ENCODE measurements at places on chromosomes 6 and 20.

DNA sequence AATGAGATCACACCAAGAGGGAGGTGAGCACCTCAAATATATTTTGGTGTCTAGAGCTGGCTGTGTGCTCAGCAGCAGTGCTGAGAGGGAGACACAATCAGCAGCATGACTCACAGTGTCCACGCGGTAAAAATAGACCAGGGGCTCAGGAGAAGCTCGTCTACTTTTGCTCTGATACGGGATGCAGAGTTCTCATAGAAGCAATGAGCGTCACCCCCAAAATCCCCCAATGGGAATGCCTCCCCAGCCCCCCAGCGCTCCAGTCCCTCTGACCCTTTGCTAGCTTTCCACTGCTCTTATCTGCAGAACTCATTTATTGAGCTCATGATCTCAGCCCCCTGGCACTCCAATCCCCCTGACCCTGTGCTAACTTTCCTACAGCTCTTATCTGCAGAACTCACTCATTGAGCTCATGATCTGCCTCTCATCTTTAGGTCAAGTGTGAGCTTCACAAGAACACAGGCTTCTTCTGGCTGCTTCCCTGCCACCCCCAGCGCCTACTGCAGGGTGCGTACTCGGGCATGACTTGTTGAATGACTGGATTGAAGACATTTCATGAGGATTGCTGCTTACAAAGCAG is 34.0 kb downstream of the SYNDIG1 start:
- peak; percentile 77 for DNase-seq

- peak; percentile 32 for DNase-seq
These were observed 31.7 kb upstream of the SCUBE3 start for GRCh38 chr6:35181933-35182612.

- DNase-seq: peak; percentile 75
These were observed 55.1 kb downstream of the STAU1 start for GRCh38 chr20:49132995-49133478.

- DNase-seq: no peak
These were observed 115.5 kb upstream of the MARCKS start for GRCh38 chr6:113741651-113742050.

GRCh38 chr20:7437311-7437710 is 502.9 kb downstream of the HAO1 start:
- DNase-seq: no peak

- peak; percentile 81 for DNase-seq
These were observed 15.2 kb upstream of the ZNF335 start for GRCh38 chr20:45987108-45987780.

GRCh38 chr6:45637611-45638257 is 260.0 kb upstream of the SUPT3H start:
- DNase-seq: no peak

All from A172 (cell line).